ENCODE measurements at places on chromosomes 1 and 21.

- no peak for DNase-seq
Observed at GRCh38 chr1:92713939-92714338, 71.0 kb downstream of the EVI5 start.

- DNase-seq: no peak
Observed at GRCh38 chr1:207362962-207363860, 41.7 kb downstream of the CD55 start.

DNA sequence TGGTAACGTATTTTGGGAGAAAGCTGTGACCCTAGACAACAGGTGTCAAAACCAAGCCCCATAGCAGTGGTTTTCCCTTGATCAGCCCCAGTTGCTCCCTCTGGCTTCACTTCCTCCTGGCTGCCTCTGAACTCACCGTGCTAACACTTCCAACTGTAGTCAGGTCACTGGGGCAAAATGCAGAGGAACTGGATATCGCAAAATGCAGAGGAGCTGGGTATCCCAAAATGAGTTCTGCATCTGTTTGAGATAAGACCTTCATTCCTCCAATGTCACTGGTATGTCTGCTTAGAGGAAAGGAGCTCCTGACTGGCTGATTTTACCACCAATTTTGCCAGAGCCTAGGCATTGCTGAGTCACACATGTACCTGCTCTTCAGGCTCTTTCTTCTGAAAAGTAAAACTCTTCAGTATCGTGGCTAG is 19.6 kb upstream of the TACSTD2 start:
- DNase-seq: no peak

GRCh38 chr1:103266036-103266435 is 157.7 kb upstream of the COL11A1 start:
- no peak for DNase-seq

DNA sequence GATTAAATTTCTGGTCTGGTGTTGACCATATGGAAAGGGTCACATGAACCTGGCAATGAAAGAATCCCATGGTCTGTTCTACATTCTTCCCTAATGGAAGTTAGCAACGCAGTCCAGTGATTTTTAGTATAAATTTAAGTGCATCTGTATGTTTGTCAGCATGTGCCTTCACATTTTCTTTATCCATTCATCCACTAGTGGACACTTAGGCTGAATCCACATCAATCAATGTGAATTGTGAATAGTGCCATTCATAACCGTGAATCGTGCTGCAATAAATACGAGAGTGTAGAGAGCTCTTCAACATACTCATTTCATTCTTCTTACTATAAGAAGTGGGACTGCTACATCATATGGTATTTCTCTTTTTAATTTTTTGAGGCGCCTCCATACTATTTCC is 12.7 kb upstream of the IFI16 start:
- DNase-seq: no peak
